ENCODE measurements at places on chromosomes 12 and 14.

GRCh38 chr12:121975021-121975420, 46.7 kb upstream of the BCL7A start:
- no peak for DNase-seq

- no peak for DNase-seq
Observed at GRCh38 chr14:104941508-104942365, 17.1 kb downstream of the PLD4 start.

- DNase-seq: no peak
Observed at GRCh38 chr12:115752156-115752555, 525.3 kb downstream of the MED13L start.

DNA sequence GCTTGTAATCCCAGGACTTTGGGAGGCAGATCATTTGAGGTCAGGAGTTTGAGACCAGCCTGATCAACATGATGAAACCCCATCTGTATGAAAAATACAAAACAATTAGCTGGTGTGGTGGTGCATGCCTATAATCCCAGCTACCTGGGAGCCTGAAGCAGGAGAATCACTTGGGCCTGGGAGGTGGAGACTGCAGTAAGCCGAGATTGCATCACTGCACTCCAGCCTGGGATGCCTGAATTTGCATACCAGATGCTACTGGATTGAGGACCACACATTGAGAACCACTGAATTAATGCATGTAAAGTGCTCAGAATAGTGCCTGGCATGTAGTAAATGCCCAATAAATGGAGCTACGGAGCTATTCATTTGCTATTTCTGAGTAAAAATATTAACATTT, 14.9 kb upstream of the MYH7 start:
- no peak for DNase-seq

- no peak for DNase-seq
Observed at GRCh38 chr12:54388237-54389133, 4.0 kb upstream of the ZNF385A start.

GRCh38 chr12:26936559-26937442, 980 bp downstream of the INTS13 start:
- peak; percentile 16 for DNase-seq

- DNase-seq: peak; percentile 73
Observed at GRCh38 chr12:130761537-130762318, 45.6 kb upstream of the RIMBP2 start.

GRCh38 chr12:70928071-70928470, 7.5 kb upstream of the PTPRR start:
- DNase-seq: no peak

DNA sequence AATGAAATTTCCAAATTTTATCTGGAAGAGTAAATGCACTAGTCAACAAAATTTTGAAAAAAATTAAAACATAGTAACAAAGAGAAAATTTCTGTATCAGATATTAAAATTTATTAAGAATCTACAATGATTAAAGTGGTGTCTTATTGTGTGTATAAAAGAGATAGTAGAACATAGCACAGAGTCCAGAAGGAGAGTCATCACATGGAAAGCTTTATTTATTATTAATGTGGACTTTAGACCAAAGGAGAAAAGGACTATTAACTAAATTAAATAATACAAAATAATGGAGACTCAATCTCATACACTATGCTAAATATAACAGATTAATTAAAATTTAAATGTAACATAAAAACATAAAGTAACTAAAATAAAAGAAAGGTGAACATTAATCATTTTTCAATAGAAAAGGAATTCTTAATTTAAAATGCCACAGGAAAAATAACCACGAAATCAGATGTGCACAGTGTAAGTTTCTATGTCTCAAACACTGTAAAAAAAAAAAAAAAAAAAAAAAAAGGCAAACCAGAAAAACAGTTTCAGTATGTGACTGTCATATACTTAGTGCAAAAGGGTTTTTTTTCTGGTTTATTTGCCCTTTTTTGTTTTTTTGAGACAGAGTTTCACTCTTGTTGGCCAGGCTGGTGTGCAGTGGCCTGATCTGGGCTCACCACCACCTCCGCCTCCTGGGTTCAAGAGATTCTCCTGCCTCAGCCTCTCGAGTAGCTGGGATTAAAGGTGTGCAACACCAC, 95.4 kb downstream of the MYF5 start:
- DNase-seq: no peak

- peak; percentile 59 for DNase-seq
Observed at GRCh38 chr12:32107359-32108267, 966 bp downstream of the BICD1 start.

DNA sequence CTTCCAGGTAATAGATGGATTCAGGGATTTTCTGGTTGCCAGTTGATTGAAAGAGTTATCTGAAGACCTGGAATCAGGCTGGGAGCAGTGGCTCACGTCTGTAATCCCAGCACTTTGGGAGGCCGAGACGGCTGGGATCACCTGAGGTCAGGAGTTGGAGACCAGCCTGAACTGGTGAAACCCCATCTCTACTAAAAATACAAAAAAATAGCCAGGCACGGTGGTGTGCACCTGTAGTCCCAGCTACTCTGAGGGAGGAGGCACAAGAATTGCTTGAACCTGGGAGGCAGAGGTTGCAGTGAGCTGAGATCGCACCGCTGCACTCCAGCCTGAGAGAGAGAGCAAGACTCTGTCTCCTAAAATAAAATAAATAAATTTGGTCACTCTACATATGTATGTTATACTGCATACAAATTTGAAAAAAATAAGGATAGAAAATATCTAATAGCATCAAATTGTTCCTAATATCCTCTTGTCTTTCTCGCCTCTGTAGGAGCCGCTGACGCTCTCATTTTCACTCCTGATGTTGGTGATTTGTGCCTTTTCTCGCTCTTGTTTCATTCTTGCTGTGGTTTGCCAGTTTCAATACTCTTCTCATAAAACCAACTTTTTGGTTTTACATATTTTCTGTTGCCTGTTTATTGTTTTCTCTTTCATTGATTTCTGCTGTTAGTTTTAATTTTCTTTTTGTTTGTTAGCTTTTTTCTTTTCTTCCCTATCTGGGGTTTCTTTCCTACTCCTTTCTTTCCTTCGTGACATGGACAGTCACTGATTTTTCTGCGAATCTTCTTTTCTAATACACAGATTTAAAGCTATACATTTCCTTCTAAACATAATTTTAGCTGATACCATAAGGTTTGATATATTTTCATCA, 23.8 kb upstream of the PLD4 start:
- no peak for DNase-seq

GRCh38 chr12:55845785-55846496, 3.2 kb upstream of the MMP19 start:
- no peak for DNase-seq

DNA sequence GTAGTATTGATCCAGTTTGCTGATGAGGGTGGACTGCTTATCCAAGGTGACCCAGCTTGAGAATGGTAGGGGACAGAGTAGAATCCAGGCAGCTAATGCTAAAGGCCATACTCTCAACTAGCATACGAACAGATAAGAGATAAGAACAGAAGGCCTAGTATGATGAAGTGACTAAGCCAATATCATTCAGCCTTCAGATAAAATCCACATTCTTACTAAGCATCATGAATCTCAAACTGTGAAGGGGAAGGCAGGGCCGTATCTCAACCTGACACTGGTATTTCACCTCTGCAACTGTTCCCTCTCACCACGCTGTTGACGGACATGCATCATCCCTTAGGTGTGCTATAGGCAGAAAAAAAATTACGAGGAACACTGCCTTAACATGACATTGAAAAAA, 8.1 kb upstream of the CKAP4 start:
- no peak for DNase-seq

GRCh38 chr12:33357181-33357580, 82.4 kb downstream of the SYT10 start:
- DNase-seq: no peak

DNA sequence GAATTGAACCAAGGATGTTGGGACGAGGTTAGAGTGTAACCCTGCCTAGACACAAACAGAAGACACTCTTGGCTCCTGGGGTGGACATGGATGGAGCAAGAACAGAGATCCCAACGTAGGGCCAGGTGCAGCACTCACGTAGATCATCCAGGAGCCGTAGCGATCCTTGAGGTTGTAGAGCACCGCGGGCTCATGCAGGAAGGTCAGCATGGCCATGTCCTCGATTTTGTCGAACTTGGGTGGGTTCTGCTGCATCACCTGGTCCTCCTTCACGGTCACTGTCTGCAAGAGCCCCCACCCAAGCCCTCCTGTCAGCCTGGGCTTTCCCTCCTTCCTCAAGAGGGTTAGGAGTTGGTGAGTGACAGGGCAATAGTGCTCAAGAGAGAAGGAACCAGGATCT, 2.5 kb downstream of the MYH7 start:
- no peak for DNase-seq

GRCh38 chr12:93089805-93090569, 160.9 kb upstream of the EEA1 start:
- DNase-seq: peak; percentile 28

GRCh38 chr12:93519859-93520258, 52.5 kb downstream of the MRPL42 start:
- DNase-seq: no peak
